Omental fat pad (tissue), 4 donors: ENCODE measurements at places on chromosomes 6 and 20. TPM values are rescaled to one million over a fixed set of nuclear protein-coding genes. Genes with fewer than 3 reads are reported as not detected.

DNA sequence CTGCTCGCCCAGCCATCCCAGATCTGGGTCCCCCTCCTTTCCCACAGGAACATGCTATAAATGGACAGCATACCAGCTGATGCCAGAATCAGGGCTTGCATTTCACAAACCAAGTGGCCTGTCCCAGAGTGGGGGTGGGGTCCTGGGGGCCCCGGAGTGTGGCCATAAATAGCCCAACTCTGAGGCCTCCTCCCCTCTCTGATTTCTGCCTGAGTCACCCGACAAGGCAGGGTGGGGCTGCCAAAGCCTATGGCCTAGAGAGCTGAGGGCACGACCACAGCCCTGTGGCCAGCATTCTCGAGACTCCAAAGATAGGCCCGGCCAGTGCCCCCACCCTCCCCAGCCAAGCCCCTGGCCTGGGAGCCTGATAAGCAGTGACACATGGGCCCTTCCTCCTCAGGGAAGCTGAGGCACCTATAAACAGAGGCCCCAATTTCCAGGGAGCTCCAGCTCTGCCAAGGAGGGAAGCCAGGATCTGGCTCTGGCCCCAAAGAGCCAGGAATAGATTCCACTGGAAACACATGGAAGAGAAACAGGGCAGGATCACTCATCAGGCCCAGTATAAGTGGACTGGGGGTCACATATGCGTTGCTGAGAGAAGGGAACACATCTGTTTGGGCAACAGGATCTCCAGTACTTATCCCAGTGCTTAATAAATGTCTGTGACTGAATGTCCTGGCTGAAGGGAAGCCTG is 20.3 kb downstream of the SNTA1 start:
- no peak for DNase-seq

DNA sequence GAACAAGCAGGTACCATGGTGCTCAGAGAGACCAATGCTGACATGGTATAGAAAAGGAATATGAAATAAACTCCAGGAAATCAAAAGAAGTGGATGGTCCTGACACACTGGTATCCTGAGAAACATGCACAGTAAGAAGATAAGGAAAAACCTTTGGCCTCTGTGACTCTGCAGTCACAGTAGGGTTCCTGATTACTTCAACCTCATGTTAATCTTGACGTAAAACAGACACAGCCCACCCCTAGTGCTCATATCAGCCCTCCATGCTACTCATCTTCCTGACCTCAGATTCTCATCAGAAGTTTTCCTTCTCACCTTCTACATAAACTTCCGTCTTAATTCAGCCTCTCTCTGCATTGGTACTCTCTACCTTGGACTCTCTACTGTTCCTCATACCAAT is 240.9 kb downstream of the PKHD1 start:
- no peak for DNase-seq

DNA sequence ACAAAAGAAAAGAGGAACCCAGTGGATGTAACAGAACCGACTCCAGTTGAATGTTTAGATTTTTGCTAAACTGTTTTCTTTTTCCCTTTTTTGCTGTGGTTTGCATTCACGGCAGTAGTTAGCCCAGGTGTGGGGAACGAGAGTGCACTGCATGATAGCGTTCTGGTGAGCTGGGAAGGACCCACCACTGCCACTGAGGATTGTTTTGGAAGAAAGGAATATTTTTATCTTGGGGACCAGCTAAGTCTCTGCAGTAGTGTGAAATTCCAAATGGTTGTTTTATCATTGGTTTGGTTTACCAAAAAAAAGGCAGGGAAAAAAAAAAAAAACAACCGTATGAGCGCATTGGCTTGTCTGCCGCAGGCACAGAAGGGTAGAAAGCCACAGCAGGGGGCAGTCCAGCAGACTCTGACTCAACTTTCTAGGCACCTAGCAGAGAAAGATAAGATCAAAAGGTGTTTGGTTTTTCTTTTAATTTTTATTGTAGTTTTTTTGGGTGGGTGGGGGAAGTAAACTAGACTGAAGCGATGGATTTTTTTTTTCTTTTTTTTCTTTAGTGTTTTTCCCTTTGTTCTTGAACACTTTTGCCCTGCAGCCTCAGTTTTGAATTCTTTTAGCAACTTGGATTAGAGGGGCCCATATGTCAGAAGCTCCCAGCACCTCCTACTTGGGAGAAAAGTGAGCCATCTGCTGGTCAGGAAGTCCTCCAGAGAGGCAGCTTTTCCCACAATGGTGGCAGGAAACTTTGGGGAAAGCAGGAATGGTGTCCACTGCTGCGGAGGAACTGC is 13.5 kb upstream of the RAB5IF start:
- no peak for DNase-seq

The PRDM13 gene
- not detected for total RNA-seq

- no peak for DNase-seq
These were observed 4.1 kb upstream of the IFT52 start for GRCh38 chr20:43586641-43587040.

GRCh38 chr6:158638324-158638854 is 6.2 kb downstream of the DYNLT1 start:
- DNase-seq, result no peak

- DNase-seq, result no peak
These were observed 57.4 kb downstream of the MOCS1 start for GRCh38 chr6:39876826-39877225.

GRCh38 chr6:111411978-111412566 is 70.9 kb downstream of the REV3L start:
- DNase-seq, result no peak
